RWPE1 (cell line): ENCODE measurements at places on chromosomes 11 and 22.

- DNase-seq: peak; percentile 93
Observed at GRCh38 chr11:34599406-34599945, 21.4 kb upstream of the EHF start.

- no peak for DNase-seq
Observed at GRCh38 chr11:108125096-108125495, 3.7 kb downstream of the ACAT1 start.

- no peak for DNase-seq
Observed at GRCh38 chr11:69057801-69058200, 9.1 kb downstream of the TPCN2 start.

GRCh38 chr11:132658696-132659095, 873.6 kb downstream of the OPCML start:
- DNase-seq: no peak

GRCh38 chr11:130024361-130024760, 21.7 kb upstream of the PRDM10 start:
- no peak for DNase-seq

- no peak for DNase-seq
Observed at GRCh38 chr22:29317827-29318454, 2.4 kb upstream of the RASL10A start.

DNA sequence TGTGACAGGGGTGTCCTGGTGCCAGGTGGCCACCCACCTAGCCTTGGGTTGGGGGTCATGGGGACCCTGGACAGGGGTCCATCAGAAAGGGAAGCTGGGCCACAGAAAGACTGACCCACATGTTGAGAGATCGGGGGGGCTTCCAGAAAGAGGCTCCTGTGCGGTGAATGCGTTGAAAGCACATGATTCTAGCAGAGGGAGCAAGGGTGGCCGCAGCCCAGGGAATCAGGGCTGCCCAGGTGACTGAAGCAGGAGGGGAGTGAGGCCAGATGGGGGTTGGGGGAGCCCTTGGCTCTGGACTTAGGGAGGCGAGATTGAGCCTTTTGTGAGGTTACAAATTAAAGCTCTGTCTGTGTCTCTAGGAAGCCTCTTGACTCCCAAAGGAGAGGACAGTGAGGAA, 80.7 kb downstream of the MORC2 start:
- no peak for DNase-seq

DNA sequence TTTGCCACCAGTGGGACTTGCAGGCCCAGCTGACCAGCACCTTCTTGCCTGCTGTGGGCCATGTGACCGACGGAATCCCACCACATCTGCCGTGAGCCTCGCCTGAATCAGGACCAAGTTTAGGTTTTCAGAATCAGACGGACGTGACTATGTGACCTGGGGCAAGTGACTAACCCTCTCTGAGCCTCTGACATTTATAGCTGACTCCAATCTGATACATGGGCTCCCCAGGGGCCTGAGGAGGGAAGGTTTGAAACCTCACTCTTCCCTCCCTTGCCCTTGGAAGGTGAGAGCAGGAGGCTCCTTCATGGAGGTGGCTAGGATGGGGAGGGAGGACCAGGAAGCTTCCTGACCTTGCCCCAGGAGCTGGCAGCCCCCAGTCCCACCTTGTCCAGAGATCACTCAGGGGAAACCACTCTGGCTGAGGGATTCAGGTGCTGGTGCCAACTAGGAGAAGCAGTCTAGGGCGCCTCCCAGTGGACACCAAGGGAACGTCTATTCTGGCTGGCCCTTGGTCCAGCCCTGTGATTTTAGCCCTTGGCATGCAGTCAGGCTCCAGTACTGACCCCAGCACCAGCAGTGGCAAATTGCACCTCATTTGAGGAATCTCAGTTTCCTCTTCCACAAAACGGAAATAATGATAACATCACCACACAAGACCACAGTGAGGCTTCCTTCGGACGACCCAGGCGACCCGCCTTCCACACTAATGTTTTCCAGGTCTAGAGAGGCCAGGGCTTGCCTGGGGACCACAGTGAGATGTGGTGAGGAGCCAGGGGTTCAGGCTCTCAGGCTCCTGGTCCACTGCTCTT, 47.2 kb upstream of the SYT7 start:
- peak; percentile 71 for DNase-seq

DNA sequence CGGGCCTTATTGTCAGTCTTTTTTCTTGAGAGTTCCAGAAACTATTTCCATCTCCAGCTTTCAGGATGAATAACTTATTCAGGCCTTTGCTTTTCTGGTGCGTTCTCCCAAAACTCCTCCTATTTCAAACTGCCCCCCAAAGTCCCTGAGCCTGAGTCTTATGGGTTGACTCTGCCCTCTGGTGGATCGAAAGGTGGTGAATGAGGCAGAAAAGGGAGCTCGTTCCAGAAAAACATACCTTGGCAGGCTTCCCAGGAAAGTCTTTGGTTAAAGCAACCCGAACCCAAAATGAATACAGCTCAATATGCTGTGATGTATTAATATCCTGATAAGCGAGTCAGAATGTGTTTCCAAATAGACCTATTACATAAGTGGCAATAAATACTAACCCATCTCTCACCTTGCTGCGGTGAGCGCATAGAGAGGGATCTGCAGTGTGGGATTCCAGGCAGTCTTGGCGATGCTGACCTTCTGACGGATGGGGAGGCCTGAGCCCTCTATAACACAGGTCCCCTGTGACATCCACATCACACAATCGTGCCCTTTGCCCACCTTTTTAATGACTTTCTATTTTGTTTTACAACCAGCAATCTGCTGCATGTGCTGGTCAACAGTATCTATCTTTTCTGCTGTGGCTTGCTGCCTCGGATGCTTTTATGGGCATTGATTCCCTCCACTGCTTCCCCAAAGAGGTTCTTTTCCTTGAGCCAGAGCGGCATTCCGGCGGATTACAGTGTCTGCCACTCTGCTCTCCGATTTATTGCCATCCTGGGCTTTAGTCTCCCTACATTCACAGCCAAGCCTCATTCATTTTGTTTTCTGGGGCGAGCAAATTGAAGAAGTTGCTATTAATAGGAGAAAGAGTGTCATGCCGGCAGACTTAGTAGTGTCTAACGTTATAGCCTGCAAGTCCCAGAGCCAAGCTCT, 756.8 kb downstream of the NTM start:
- peak; percentile 49 for DNase-seq
